ENCODE measurements at places on chromosomes 2 and 18.

- DNase-seq, result no peak
These were observed 120.3 kb downstream of the UXS1 start for GRCh38 chr2:106073678-106074406.

- peak; percentile 94 for DNase-seq
These were observed 11.7 kb upstream of the MSH6 start for GRCh38 chr2:47771211-47771610.

GRCh38 chr18:79804130-79804787, 6.5 kb downstream of the KCNG2 start:
- DNase-seq, result no peak

DNA sequence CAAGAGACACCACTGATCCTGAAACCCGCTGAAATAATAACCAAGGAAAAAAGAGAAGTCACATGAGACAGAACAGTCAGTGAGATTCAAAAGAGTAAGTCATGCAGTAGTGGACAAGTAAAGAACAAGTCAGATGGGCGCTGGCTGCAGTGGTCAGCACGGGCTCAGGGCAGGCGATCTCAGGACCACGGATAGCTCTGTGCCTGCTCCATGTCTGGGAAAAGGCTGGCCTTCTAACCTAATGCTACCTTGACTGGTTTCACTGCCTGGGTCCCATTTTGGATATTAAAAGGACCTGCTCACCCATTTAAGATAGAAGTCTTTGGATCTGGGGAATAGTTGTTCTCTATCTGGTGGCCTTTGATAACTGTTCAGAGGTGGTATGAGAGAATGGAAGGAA, 61.7 kb upstream of the LCLAT1 start:
- no peak for DNase-seq

GRCh38 chr2:134669731-134670669, 48.8 kb downstream of the TMEM163 start:
- DNase-seq, result no peak

DNA sequence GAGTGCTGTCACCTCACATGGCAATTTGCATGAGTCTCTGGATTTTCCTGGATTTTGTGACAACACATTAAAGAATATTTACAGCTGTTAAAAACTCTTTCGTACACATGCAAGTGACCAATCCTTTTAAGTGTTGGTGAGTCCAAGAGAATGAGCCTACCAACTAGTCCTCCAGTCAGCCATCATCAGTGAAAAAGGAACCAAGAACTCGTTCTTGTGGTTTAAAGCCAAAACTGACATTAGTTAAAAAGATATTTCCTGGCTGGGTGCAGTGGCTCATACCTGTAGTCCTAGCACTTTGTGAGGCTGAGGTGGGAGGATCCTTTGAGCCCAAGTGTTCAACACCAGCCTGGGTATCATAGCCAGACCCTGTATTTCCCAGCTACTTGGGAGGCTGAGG, 215.4 kb upstream of the ITGA4 start:
- DNase-seq, result no peak

GRCh38 chr2:196268538-196269338, 97.4 kb upstream of the STK17B start:
- no peak for DNase-seq

- peak; percentile 7 for DNase-seq
These were observed 5.1 kb downstream of the SERPINB8 start for GRCh38 chr18:63974991-63975390.

DNA sequence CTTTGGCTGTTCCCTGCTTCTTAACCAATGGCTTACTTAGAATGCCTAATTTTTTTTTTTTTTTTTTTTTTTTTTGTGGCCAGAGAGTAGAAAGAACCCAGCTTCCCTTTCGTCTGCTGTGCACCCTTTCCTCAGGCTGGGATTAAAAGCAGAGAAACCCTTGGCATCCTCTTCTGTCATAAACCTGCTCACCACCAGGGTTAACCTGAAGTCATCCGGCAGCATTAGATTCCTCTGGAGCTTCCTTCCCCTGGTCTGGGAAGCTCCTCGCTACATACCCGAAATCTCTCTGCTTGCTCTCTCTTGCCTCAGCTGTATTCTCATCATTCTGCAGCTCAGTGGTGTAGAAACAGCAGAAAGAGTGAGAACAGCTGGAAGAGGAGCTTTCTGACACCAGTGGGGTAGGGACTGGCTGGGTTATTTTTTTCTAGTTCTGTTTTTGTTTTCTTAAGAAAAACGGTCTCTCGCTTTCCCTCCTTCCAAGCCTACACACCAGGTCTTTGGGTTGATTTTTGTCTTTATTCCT, 339.0 kb upstream of the MEIS1 start:
- DNase-seq, result no peak

DNA sequence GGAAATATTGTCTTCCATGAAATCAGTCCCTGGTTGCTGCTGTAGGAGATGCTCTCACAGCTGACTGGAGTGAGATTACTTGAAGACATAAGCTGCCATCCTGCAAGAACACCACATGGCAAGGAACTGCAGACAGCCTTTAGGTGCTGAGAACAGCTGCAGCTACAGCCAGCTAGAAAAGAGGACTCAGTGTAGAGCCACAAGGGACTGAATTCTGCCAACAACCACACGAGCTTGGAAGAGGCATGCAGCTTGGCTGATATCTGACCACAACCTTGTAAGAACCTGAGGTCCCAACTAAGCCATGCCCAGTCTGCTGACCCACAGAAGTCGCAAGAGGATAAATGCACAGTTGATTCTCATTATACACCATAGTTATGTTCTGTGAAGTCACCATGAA, 181.8 kb upstream of the ARL4C start:
- DNase-seq, result no peak

- DNase-seq, result no peak
These were observed 101.3 kb downstream of the OSBPL1A start for GRCh38 chr18:24296276-24296675.

GRCh38 chr2:149080971-149081370, 42.5 kb downstream of the LYPD6B start:
- no peak for DNase-seq

DNA sequence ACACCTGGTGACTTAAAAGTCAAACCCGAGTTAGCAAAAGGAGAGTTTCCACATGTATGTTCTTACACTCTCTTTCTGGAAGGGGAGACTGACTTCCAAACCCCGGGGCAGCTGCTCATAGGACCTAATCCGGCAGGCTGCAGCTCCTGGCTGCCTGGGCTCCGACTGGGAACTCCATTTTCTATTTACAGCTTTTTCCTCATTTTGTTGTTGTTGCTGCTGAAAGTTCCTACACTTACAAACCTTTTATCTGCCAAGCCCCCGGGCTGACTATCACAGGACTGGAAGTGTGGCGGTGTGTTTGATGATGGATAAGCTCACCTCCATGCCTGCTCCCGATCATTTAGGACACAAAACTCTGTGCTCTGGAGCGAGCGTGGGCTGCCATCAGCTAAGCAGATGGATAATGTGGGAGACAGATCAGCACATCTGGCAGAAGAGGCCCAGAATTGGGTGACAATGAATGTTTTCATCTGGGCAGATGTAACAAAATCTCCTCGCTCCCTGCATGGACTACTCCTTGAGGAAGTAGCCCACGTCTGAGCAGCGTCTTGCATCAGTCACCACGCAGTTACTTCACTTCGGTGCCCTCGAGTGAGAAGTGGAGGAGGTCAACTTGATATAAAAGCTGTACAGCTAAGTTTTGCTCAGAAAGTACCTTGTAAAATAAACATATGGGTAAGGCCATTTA, 114.4 kb upstream of the COPS8 start:
- DNase-seq, result no peak

GRCh38 chr2:120929829-120930228, 194.2 kb downstream of the GLI2 start:
- DNase-seq, result peak; percentile 66
